ENCODE measurements at places on chromosomes 12 and 14.

DNA sequence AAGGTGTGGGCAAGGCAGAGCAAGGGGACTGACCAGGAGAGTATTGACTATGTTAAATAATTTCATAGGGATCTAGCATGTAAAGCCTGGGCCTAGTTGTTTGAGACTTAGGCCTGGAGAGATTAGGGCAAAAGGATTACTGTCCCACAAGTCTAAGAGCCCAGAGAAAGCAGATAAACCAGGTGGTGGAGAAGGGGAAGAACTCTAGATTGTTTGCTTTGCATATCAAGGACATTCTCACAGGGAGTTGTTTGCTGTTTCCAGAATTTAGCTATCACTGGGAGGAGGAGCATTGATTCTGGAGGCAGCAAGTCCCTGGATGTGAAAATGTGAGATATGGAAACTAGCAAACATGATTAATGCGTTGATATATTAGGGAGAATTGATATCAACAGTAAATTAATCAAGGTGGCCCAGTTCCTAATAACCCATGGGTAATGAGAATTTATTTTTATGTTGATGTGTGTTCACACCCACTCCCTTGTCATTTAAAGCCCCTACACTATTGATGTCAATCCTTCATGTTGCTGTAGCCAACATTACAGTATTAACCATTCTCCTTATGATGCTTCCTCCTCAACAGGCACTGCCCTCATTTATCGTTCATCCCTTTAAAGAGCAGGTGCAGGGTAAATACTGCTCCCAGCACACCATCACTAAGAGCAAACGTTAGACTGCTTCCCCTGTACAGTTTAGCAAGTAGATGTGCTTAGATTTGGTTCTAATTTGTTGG, 1666.7 kb upstream of the FLRT2 start:
- DNase-seq = no peak

DNA sequence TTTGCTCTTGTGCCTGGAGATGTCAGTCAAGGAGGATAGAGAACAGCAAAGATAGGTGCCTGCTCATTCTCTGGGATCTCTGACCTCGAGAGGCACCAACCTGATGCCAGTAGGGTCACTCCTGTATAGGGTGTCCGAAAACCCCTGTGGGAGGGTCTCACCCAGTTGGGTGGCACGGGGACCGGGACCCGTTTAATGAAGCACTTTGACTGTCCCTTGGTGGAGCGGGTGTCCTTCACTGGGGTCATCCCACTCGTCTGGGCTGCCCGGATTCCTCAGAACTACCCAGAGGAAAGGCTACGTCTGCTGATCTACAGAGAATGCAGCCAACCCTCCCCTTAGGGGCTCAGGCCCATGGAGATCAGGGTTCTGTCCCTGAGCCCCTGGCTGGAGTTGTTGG, 157.6 kb downstream of the CAPZA3 start:
- DNase-seq = no peak

GRCh38 chr14:95495538-95496025, 20.9 kb downstream of the SYNE3 start:
- no peak for DNase-seq

DNA sequence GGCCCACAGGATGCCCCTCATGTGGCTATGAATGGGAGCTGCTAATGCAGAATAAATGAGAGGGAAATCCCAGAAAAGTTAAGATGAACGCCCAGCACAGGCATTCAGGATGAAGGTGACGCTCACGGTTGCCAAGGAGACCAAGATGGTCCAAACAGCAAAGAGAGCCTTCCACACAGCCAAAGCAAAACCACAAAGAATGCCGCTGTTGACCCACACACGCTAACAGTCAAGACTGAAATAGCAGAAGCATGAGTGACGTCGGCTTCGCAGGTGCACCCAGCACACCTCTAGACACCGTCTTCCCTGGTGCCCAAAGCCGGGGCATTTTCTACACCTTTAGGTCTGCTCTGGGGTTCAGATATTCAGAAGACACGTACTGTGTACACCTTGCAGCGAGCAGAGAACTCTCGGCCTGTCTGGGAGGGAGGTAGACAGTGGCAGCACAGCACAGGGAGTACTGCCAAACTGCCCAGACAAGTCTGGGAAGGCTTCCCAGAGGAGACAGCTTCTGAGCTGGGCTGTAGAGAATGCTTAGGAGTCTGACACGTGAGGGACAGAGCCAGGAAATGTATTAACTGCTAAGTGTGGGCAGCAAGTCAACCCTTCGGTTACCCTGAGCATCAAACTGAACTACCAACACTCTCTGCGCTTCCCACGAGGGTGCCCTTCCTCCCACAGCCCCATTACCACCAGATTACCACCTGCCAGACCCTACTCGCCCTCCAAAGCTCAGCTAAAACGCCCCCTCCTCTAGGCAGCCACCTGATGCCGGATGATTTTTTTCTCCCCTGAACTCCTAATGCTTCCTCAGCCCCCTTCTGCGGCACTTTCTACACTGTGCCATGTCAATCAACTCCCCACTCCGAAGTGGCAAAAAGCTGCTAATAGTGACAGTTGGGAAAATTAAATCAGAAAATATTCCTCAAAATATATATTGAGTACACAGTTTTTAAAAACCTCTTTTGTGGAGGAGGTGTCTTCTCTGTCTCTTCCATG, 50.1 kb downstream of the CCDC88C start:
- peak; percentile 71 for DNase-seq

DNA sequence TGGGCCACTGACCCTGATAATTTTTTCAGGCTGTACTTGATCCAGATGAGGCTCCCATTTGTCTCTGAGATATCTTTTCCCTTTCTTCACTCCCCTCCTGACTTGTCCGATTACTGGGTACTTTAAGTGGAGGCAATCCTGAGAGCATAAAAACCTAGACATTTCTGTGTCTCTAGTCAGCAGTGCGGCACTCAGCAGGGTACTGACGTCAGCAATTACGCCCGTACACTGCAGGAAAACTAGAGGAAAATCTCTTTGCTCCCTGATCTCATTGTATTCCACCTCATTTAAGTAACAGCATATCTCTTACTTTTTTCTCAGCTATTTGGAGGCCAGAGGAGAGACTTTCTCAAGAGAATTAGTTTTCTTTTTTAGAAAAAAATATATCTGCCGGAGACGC, 315.5 kb upstream of the OR4E1 start:
- DNase-seq = no peak

DNA sequence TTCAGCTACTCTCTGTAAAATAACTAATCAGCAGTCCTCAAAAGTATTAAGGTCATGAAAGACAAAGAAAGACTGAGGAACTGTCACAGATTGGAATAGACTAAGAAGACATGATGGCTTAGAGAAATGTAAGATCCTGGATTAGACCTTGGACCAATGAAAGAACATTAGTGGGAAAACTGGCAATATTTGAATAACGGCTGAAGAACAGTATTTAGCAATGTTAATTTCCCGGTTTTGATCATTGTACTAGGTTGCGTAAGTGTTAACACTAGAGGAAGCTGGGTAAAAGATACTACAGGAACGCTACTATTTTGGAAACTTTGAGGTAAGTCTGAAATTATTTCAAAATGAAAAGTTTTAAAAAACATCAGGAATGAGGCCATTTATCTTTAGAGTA, 98.8 kb upstream of the RESF1 start:
- DNase-seq = no peak

DNA sequence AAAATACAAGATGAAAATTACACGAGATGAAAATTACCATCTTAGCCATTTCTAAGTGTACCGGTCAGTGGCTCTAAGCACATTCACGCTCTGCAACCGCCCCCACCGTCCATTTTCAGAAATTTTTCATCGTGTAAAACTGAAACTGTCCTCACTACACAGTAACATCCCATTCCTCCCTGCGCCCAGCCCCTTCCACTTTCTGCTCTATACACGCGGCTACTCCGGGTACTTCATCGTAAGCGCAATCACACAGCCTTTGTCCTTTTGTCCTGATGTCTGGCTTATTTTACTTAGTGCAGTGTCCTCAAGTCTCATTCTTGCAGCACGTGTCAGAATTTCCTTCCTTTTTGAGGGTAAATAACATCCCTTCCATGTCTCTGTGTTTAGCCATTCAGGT, 3.6 kb upstream of the GPR132 start:
- DNase-seq = peak; percentile 16

DNA sequence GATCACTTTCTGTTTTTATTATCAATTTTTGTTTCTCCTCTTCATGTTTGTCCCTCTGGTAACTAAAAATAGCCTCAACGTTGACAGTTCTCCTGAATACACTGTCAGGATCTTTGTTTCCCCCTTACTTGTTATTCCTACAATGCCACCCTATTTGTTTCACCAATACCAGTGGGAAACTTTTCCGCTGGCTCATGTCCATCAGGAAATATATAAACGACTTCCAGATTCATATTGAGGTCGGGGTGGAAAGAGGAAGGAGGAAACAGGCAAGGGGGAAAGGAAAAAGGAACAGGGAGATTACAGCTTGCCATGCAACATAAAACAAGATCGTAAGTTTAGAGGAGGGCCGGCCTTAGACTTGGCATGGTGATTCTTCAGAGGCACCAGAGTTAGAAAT, 61.7 kb downstream of the BTBD7 start:
- DNase-seq = no peak

DNA sequence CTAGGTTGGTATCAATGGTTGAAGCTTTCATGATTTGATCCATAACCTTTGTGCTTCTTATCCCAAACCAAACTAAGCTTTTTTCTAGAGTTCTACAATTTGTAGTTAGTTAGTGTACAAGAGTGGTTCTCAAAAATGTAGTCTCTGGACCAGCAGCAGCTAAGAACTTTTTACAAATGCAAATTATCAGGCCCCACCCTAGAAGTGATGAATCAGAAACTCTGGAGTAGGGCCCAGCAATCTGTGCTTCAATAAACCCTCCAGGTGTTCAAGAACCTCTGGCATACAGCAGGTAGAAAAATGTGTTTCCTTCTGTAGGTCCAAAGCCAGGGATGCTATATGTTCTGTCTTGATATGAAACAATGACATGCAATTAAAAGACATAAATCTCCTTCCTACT, 26.1 kb upstream of the ACTR6 start:
- DNase-seq = no peak

DNA sequence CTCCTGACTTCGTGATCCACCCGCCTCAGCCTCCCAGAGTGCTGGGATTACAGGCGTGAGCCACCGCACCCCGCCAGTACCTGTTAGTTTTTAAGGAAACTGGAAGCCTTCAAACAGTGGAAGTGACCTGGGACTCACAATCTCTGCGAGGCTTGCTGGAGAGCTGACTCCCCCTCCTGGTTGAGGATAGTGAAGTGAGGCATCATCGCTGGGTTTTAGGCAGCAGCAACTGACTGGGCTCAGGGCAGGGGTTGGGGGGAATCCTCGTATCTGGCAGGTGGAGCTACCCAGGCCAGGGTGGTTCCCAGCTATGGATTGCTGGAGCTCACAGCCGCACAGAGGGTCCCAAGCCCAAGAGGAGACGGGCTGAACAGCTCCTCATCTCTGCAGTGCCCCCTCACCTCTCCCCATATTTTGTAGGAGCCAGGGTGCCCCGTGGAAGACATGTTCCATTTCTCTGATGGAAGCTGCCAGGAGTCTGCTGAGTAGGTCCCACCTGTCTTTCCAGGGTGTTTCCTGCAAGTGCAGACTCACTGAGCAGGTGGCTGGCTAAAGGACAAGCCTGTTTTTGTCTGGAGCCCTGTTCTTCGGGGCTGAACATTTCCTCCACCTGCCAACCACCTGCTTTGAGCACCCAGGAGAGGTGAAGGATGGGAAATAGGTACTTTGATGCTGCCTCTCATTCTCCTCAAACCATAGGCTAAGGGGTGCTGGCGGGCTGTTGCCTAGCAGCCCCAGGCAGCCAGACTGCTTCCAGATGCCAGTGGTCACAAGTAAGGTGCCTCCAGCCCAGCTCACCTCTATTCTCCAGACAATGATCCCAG, 3.1 kb downstream of the AVIL start:
- DNase-seq = no peak

GRCh38 chr14:39581474-39581873, 149.2 kb upstream of the FBXO33 start:
- DNase-seq = no peak

DNA sequence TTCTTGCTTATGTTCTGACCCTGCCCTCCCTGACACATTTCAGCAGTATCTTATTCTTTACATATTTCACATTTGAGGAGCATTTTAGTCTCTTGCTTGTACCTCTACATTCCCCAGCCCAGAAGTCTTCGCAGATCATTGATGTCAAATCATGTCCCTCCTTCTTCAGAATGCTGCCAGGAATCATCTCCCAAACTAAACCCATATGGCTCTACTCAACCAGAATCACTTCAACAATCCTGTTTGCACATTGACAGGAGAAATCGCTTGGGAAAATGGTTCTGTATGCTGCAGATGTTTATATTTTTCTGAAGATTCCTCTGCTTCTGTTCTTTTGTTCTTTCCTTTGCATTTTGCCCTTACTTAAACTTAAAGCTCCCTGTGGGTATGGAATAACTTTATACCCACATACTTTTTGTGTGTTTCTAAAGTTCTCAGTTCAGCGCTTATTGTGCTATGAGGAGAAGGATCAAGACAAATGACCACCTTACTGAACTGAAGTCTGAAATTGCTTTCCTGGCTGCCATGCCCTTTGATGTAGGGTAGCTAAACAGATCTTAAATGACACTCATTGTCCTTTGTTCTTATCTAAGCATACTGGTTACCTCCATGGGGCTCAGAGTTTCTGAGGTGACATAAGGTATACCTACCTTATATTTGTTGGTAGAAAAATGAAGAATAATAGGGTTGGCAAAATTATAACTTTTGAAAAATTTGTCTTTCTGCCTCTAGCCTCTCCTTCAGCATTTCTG, 134.6 kb downstream of the SLC25A21 start:
- no peak for DNase-seq

GRCh38 chr14:37508503-37508902, 86.5 kb downstream of the FOXA1 start:
- DNase-seq = no peak

- DNase-seq = no peak
These were observed 409.7 kb downstream of the EGLN3 start for GRCh38 chr14:33541171-33541570.

DNA sequence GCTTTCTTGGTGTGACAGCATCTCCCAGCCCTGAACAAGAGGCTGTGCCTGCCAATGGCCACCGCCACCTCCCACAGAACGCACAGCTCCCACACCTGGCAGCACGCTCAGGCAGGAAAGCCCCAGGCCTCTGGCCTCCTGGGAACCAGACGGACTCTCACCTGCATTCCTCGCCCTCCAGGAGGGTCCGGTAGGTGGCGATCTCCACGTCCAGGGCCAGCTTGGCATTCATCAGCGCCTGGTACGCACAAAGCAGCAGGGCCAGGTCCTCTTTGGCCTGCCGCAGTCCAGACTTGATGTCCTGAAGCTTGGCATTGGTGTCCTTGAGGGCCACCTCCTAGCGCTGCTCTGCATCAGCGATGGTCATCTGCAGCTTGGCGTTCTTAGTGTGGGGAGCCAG, 12.1 kb upstream of the KRT77 start:
- DNase-seq = no peak

- no peak for DNase-seq
These were observed 107.5 kb upstream of the DYRK2 start for GRCh38 chr12:67540920-67541624.

DNA sequence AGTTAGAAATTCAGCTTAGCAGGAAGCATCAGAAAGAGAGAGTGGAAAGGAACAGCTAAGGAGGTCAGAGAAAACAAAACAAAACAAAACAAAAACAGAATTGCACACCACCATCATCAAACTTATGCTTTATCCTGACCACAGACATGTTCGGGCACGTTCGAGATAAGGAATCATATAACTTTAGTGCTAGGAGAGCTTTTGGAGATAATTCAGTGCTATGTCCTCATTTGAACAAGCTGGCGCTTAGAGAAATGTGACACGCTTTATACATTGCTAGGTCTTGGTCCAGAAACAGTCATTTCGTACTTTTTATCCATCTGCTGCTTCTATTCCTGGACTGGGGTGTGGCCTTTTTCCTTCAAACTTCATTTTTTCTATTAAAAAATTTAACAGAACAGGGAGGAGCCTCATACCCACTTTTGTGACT, 213.1 kb downstream of the PTPRO start:
- DNase-seq = no peak

- no peak for DNase-seq
These were observed 14.0 kb upstream of the NDUFA12 start for GRCh38 chr12:95017482-95017881.
